Keratinocyte (primary cell): ENCODE measurements at places on chromosomes 3 and 15.
A peak's percentile ranks its signal among the peaks of the same experiment; 100 is the strongest.

DNA sequence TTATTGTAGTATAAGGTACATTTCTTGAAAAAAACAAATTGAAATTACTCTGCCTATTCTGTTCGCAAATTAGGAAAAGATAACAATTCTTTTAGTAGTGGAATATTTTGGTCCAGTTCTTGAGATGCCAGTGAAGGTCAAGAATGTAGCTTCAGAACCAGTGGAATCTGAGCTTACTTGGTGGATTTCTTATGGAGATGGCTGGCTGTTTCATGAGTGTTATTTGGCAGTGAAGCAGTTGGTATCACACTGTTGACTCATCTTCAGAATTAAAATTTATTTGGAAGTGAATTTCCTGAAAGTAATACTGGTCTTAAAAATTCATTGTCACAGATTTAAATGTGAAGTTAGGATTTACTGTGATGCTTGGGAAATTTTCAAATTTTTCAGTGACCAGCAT, 19.1 kb downstream of the RNF13 start:
- no peak for DNase-seq

- DNase-seq: no peak
Observed at GRCh38 chr3:24616110-24616829, 121.6 kb upstream of the THRB start.

DNA sequence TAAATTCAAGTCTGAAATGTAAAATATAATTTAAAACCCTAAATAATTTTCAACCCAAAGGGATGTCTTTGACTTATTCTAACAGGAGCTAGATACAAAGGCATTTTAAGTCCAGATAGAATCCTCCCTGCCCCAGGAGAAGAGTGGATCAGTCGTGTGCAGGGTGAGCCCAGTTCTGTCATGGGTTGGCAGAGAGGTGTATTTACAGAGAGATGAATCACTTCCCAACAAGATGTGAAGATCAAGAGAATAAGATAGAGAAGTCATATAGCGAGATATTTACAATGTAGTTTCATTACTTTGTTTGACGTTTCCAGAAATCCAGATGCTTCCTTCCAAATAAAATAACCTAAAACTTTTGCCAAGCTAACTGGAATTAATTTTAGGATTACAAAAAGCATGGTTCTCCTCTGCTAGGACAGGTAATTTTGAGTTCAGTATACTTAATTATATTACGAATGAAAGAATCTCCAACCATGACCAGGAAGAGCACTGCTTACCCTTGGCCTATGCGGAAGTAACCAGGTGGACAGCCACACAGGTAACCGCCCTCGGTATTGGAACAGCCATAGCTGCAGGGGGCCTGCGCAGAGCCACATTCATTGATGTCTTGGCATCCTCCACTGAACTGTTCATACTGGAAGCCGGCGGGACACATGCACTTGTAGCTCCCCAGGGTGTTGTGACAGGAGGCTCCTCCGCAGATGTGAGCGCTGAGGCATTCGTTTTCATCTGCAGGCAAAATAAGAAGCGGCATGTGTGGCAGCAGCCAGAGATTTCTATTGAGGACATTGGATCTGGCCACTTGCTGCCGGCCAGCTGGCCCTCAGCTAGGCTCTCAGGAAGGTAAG, 84.0 kb downstream of the DUT start:
- DNase-seq: no peak

- no peak for DNase-seq
Observed at GRCh38 chr15:81024265-81024872, 23.6 kb downstream of the TLNRD1 start.

DNA sequence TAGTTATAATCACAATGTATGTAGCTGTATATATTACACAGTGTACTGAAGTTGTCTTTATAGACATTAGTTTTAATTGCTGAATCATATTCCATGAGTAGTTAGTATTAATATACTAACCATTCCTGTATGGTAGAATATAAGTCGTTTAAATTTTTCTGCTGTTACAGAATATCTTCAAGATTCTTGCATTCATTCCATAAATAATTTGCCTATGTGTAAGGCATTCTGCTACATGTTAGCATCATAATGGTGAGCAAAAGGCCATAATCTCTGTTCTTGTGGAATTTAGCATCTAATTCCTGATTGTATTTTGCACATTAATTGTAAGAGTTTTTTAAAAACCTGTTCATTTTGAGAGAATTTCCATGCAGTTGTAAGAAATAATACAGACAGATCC, 14.1 kb downstream of the GYG1 start:
- no peak for DNase-seq

DNA sequence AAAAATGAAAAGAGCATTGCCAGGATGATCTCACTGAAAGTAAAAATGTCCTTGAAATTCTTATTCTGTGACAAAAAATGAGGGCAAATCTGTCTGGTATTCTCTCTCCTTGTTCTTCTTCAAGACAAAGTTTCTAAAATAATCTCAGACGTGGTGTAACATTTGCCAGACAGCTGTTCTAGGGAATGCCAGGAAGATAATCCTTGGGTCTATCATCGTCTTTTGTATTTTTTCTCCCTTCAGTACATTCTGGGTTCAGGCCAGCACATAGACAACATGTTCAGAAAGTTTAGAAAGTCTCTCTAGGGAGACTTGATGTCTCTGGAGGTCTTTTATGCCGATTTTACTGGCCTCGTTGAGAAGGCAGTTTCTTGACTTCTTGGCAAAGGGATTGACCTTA, 121.2 kb upstream of the HES1 start:
- no peak for DNase-seq

DNA sequence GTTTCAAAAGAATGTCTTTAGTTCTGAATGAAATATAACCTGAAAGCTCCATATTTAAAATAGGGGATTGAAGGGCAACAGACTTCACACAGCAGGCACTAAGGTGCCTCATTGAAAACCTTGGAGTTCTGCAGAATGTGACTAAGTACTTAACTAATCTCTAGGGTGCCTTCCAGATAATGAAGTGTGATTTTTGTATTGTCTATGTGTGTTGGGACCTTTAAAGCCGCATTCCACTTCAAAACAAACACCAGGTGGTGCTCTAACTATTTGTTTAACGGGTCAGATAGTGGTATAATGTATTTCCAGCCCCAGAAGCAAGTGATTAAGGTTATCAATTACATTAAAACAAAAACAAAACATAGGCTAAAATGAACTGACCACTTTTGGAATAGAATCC, 28.0 kb downstream of the TFG start:
- no peak for DNase-seq

- DNase-seq: no peak
Observed at GRCh38 chr3:87298111-87298718, 21.8 kb upstream of the POU1F1 start.

DNA sequence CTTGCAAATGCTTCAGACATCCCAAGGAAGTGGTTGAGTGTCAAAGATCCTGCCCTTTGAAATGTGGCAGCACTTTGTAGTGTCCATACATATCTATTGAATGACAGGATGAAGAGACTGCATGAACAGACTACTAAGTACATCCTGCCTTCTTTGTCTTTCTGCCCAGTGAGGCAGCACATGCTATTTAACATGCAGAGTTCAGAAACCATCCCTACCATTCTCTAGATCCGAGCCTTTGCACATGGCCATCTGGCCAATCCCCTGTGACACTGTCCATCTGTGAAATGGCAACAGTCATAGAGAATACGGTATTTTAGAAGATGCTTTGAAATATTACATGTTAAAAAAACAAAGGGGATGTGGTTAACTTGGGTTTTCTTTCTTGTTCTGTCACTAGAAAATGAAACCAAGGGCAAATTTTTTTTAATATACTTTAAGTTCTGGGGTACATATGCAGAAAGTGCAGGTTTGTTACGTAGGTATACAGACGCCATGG, 519.6 kb downstream of the NTRK3 start:
- no peak for DNase-seq

DNA sequence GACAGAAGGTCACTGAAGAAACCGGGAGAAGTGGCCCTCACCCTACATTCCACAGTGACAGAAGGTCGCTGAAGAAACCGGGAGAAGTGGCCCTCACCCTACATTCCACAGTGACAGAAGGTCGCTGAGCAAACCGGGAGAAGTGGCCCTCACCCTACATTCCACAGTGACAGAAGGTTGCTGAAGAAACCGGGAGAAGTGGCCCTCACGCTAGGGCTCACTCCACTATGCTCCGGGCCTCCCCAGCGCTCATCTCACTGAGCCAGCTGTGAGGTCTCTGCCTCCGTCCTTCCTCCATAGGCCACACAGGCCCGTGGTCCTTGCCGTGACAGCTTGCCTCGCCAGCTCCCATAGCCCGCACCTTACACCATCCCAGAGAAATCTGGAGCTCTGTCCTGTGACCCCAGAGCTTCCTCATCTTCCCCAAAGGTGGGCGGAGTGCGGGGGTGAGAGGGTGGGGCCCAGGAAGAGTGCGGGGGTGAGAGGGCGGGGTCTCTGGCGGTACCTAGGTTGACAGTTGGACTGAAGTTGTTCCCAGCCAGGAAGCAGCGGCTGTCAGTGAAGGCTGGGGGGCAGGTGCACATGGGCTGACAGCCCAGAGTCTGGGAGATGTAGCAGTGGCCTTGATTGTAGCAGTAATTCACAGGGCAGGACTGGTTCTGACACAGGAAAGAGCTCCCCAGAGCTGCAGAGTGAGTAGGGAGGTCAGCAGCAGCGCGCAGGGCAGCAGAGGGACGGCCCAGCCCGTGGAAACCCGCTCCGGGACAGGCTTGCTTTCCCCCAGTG, 32.0 kb downstream of the MUC20 start:
- DNase-seq: no peak

DNA sequence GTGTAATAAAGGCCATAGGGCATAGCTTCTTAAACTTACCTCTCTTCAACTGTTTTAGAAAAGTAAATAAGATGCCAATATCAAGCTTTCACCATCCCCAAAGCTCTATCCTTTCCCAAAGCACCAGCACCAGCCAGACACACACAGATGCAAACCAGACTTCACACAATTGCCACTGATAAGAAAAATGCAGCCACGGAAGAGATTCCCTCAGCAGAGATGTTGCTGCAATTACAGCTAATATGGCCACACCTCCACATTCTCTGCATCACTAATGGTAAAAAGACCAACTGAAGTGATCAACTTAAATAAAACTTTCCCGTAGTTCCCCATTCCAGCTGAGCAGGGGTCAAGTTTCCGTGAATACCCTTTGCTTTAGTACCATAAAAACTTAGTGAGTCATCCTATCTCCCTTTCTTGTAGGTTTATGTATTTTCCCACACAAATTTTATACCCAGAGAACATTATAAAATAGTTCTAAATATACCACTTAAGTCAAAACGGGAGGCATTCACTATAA, 64.4 kb downstream of the SLC9A9 start:
- no peak for DNase-seq

GRCh38 chr15:80246425-80246894, 5.6 kb downstream of the CTXND1 start:
- DNase-seq: no peak

- no peak for DNase-seq
Observed at GRCh38 chr15:56146756-56147155, 96.9 kb downstream of the RFX7 start.

DNA sequence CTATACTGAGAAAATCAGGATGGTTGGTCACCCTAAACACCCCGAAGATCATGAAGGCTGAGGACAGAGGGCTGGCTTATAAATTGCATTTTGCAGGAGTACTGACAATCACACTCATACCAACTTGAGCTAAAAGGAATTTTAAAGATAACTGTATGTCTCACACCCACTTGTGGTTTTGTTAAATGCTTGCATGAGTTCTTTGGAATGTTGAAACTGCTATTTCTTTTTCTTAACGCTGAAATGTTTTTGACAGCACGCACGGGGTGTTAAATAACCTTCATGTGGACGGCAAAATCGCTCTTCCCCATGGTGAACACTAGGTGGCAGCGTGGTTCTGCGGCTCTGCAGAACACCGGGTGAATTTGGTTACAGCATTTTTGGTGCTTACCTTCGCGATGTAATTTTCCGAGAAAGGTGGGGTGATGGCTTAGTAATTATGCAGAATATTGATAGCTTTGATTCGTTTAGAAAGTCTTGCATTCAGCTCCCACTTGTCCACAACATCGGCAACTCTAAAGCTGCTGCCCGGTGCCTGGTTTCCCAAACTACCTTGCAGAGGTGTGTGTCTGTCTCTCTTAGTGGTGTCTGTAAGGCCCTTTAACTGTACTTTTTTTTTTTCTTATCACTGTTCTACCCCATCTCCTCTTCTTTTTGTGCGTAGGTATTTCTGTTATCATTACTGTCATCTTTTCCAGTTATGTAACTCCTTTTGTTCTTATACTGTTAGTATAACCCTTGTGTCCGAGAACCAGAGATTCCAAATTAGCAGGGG, 51.7 kb downstream of the ARNT2 start:
- peak; percentile 41 for DNase-seq

DNA sequence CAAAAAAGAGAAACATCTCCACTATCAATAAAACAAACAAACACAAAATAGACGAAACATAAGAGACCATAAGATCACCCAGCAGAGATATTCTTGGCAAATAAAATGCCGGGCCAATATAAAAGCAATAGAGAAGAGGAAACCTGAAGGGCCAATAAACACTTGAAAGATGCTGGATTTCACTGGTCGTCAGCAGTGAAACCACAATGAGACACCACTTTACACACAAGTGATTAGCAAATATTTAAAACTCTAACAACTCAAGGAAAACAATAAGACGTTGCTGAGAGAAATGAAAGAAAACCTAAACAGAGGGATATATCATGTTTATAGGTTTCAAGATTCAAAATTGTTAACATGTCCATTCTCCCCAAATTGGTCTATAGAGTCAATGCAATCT, 148.5 kb downstream of the WDR76 start:
- no peak for DNase-seq

DNA sequence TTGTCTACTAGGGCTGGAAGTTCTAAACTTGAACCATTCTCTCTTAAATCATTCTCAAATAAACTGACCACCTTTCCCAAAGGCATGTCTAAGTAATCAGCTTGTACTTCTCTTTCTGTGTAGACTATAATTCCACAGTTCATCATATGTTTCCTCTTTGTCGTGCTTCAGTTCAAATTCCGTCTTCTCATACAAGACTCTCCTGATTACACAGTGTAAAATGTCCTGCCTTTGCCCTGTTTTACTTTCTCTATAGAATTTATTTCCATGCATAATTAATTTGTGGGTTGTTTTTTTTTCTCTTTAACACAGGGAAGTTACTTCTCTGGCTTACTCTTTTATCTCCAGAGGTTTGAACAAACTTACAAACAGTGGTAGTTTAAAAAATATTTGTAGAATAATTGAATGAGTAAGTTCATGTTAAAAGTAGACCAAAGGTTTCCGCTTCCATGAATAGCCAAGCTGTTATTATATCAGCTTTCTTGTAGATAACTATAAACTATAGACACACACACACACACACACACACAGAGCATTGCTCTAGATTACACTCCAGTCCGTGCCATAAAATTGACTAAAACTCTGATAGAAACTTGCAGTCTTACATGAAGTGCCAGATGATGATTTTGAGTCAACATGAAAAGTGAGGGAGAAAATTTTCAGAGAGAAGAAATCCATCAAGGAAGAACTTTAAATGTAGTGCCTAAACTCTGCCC, 119.0 kb downstream of the SUCNR1 start:
- DNase-seq: no peak
